ENCODE measurements at places on chromosomes 5 and 9.

- DNase-seq, result no peak
Measured at GRCh38 chr9:120974921-120975320, 48.3 kb upstream of the TRAF1 start.

- no peak for DNase-seq
Measured at GRCh38 chr5:158380661-158381060, 521.7 kb upstream of the CLINT1 start.

DNA sequence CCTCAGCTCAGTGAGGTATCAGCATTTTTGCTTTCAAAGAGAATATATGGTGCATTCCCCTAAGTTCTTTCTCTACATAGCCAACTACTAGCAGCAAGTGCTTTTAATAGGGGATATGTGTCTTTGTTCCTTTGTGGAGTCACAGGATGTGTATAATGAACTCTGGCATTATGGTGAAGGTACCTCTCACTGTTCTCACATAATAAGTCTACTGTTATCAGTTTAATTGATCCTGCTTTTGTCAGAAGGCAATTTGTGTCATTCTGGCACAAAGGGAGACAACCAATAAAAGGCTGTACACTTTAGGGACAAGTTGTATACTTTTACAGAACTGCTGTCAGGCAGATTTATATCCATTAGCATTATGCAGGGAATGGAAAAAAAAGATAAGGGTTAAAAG is 531.4 kb upstream of the RIOK2 start:
- no peak for DNase-seq

GRCh38 chr9:87722393-87723088 is 3.4 kb upstream of the CTSL start:
- peak; percentile 80 for DNase-seq

GRCh38 chr9:132809677-132810271 is 68.3 kb downstream of the AK8 start:
- no peak for DNase-seq

DNA sequence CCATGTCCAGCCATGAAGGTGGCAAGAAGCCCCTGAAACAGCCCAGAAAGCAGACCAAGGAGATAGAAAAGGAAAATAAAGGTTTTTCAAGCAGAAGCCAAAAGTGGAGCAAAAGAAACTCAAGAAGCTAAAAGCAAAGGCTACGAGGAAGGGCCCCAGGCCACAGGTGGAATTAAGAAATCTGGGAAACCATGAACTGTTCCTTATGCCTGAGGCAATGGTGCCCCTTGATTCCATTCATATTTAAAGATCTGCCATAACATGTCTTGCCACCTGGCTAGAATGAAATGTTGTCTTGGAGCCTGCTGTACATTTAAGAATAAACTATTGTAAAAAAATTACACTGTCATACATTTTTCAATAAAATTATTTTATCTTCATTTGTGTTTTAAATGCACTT is 59.5 kb upstream of the TARS1 start:
- DNase-seq, result no peak

DNA sequence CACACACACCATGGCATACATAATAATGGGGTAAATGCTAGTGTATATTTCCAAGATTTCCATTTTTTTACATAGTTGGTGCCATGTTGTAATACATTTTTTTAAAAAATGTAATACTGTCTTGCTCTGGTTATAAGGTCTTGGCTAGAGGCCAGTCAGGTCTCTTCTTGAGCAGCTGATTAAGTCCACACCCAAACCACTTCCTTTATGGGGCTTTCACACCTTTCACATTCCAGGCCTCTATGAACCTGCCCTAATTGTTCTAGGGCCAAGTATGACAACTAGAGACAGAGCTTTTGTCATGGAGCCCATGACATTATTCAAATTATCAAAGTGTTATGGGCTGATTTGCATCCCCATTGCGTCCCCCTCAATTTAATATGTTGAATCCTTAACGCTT is 495.6 kb upstream of the CTNND2 start:
- no peak for DNase-seq

GRCh38 chr9:132032238-132032950 is 47.3 kb downstream of the MED27 start:
- no peak for DNase-seq

- no peak for DNase-seq
Measured at GRCh38 chr5:105230516-105231157, 1668.0 kb upstream of the NUDT12 start.

GRCh38 chr9:15300218-15300617 is 6.8 kb downstream of the TTC39B start:
- no peak for DNase-seq

DNA sequence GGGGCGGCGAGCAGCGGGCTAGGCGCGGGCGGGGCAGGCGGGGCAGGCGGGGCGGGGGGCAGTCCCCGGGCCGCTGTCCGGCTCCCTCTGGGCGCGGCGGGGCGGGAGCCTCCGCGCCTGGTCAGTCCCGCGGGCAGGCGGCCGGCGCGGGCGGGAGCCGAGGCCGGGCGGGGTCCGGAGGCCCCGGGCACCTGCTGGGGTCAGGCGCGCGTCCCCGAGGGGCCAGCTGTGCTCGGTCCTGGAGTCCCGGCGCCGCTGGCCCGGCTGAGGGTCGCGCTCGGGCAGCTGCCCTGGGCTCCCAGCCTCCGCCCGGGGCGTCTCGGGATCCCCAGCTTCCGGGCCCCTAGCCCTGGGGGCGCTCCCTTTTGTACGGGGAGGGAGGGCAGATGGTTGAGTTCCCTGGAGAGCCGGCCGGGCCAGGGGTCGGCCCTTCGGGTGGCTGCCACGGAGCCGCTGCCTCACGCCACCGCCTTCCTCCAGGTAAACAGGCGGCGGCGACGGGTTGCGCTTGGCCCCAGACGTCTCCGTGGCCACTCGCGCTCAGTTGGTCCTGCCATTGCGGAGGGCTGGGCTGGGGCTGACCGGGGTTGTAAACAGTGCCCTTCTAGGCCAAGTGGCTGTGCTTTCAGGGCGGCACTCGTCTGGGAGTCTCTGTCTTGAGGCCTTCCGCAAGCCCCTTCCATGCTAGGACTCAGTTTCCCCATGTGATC is 473 bp downstream of the ZBTB34 start:
- no peak for DNase-seq

DNA sequence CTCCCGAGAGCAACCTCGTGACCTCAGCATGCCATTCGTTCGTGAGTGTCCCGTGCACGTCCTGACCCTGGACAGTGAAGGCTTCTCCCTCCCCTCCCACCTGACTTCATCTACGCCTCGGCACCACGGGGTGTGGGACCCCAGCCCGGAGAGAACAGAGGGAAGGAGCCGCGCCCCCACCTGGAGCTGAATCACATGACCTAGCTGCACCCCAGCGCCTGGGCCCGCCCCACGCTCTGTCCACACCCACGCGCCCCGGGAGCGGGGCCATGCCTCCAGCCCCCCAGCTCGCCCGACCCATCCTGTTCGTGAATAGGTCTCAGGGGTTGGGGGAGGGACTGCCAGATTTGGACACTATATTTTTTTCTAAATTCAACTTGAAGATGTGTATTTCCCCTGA is 38.3 kb upstream of the FCN2 start:
- no peak for DNase-seq

- DNase-seq, result no peak
Measured at GRCh38 chr5:117207088-117207668, 632.6 kb upstream of the SEMA6A start.

- no peak for DNase-seq
Measured at GRCh38 chr9:17318821-17319320, 184.0 kb downstream of the CNTLN start.

DNA sequence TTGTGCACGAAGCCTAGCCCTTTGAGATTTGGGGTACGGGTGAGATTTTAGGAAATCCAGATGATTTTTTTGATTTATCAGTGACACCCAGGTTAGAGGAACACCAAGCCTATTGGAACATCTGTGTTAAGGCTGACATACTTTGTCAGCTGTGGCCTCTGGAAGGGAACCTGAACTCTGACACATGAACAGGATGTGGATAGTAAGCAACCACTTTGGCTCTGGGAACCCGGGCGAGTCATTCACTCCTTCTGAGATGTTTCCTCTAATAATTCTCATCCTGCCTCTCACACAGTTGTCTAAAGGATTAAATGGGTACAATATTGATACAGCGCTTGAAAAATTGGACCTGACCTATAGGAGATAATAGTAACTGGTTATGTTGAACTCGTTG is 67.8 kb downstream of the FGF1 start:
- DNase-seq, result peak; percentile 74

- no peak for DNase-seq
Measured at GRCh38 chr5:120852222-120852860, 388.2 kb downstream of the PRR16 start.

GRCh38 chr5:171050916-171051315 is 189.1 kb downstream of the RANBP17 start:
- peak; percentile 55 for DNase-seq

- DNase-seq, result no peak
Measured at GRCh38 chr5:40033009-40033408, 608.2 kb upstream of the DAB2 start.

DNA sequence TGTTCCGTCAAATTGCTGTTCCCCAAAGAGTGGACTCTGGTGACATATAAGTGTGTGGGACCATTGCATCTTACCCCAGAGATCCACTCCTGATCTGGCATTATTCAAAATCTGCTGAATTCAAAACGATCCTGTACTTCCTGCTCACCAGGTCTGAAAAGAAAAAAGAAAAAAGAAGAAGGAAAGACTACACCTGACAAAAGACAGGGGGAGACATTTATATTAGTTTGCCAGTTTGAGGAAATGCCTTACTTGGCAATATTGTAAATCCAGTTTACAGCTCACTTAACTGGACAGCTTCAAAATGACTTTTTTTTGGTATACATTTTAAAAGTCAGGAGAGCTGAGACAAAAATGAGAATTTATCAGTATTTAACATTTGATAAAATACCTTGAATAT is 15.0 kb upstream of the GRHPR start:
- no peak for DNase-seq

DNA sequence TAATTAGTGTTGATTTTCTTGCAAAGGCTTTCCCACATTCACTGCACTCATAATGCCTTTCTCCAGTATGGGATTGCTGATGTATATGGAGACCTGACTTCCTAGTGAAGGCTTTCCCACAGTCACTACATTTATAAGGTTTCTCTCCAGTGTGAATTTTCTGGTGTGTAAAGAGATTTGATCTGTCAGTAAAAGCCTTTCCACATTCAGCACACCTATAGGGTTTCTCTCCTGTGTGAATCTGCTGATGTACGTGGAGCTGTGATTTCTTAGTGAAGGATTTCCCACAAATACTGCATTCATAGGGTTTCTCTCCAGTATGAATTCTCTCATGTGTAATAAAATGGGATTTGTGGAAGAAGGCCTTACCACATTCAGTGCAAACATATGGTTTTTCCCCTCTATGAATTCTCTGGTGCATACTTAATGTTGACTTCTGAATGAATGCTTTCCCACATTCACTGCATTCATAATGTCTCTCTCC is 31.1 kb downstream of the ZNF484 start:
- no peak for DNase-seq

DNA sequence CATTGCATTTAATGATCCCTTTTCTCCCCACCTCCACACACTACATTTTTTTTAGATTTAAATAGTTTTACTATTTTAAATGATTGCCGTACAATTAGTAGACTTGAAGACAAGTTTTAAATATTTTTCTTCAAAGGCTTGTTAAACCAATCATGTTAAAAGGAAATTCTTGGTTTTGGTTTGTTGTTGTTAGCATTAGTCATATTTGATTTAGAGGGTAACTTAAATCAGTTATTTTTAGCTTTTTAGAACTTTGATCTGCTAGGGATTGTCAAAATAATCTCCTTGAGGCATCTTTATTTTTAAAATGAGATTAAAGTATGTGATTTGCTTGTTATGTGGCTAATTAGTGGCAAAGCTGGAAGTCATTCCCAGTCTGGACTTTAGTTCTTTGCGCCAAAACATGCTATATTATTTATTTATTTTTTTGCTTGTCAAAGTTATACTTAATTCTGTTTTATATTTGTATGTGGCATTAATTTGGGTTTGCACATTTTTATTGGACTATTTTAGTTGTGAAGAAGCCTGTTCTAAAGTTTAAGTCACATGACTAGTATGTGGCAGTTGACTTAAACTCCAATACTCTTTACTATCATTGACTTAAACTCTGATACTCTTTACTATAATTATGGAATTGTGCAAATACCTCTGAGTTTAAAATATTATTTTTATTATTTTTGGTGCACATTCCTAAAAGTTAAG is 14.7 kb downstream of the ITGA1 start:
- no peak for DNase-seq

GRCh38 chr9:83449166-83449565 is 89.0 kb downstream of the FRMD3 start:
- peak; percentile 70 for DNase-seq

- no peak for DNase-seq
Measured at GRCh38 chr5:16869821-16870796, 66.0 kb downstream of the MYO10 start.

- DNase-seq, result peak; percentile 71
Measured at GRCh38 chr9:134163371-134164196, 780 bp downstream of the RNU6ATAC start.
